GM20000 (cell line): ENCODE measurements at places on chromosomes 7 and 10.

- no peak for DNase-seq
Observed at GRCh38 chr7:82375713-82376112, 67.9 kb downstream of the CACNA2D1 start.

- DNase-seq: no peak
Observed at GRCh38 chr7:78296046-78296597, 497.5 kb downstream of the PHTF2 start.

- DNase-seq: no peak
Observed at GRCh38 chr7:122844191-122844988, 41.9 kb downstream of the CADPS2 start.

DNA sequence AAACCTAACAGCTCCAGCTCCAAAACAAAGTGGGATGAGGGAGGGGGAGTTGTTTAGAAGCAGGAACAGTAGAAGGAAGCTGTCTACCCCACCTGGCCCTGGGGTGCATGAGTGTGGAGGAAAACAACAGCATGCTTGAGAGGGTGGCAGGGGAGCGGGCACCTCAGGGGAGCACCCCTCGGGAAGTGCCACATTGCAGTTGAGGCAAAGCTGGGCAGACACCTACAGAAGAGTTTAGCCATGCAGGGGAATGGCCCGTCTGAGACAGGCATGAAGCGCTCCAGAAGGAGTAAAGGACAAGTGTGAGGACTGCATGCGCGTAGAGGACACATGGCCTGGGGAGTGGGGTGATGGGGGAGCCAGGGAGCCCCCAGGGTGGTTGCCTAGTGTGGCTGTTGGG, 18.1 kb downstream of the CHAT start:
- DNase-seq: no peak

DNA sequence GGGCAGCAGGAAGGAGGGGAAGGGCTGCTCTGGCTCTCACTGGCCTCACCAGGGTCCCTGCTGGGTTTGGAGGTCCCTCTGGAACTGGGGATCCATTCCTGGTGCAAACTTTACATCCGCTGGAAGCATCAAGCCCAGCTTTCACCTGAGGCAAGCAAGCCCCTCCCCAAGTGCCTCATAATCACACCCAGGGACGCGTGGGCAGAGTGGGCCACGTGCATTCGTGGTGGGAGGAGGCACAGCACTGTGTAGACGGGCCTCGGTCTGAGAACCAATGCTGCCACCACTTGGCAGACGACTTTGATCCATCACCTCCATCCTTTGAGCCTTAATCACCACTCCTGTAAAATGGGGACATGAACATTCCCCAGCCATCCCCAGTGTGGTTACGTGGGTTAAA, 74.1 kb downstream of the VWA2 start:
- DNase-seq: no peak

DNA sequence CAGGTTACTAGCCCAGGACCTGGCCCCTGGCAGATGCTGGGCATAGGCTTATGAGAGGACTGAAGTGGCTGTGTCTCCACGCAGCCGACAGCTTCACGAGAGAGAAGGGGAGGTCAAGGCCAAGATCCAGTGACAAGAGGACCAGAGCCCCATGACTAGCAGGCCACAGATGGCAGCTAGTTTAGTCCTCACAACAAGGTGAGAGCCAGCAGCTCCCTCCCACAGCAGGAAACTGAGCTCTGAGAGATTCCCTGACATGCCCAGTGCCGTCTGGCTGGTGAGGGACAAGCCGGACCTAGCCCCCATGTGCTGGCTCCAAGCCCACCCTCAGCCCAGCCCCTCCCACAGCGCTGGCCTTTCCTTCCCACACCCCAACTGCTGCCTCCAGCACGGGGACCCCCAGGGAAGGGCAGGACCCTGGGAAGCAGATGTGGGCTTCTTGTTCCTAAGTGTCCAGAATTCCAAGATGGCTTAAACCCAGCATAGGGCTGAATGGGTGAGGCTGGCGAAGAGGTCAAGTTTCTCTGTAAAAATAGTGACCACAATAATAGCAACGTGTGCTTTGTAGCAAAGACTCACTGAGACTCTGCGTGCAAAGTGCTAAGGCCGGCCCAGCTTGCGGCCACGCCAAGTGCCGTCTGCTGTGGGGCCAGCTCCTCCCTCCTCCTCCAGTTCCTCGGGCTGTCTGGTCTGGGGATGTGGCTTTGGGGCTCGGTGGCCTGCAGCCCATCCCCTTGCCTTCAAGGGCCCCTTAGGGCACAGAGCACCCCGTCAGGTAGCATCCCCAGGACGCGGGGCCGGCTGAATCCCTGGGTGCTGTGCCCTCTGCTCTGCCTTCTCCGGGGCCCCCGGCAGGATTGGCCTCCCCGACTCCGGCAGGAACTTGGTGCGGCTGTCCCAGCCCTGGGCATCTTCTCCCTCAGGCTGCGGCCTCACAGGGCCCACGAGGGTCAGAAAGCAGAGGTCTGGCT, 7.8 kb upstream of the FAM20C start:
- no peak for DNase-seq

DNA sequence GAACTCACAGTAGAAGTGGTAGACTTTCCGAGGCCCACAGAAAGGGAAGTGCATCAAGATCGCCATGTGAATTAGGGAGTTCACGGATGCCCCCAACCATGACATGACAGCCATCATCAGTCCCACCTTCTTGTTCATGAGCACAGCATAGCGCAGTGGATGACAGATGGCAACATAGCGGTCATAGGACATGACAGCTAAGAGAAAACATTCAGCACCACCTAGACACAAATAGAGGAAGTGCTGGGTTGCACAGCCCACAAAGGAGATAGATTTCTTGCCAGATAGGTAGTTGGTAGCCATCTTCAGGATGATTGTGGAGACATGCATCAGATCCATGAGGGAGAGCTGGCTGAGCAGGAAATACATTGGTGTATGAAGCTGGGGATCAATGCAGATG, 342 bp downstream of the OR2AE1 start:
- no peak for DNase-seq

- no peak for DNase-seq
Observed at GRCh38 chr10:60082744-60083344, 176.5 kb upstream of the CCDC6 start.

DNA sequence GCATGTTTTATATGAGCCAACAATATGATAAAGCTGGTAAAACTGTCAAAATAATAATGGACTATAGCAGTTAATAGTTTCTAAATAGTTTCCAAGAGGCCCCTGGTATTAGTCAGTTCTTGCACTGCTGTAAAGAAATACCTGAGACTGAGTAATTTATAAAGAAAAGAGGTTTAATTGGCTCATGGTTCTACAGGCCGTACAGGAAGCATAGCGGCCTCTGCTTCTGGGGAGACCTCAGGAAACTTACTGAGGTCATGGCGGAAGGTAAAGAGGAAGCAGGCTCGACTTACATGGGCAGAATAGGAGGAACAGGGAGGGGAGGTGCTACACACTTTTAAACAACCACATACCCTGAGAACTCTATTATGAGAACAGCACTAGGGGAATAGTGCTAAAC, 104.6 kb downstream of the PPP1R9A start:
- DNase-seq: no peak

DNA sequence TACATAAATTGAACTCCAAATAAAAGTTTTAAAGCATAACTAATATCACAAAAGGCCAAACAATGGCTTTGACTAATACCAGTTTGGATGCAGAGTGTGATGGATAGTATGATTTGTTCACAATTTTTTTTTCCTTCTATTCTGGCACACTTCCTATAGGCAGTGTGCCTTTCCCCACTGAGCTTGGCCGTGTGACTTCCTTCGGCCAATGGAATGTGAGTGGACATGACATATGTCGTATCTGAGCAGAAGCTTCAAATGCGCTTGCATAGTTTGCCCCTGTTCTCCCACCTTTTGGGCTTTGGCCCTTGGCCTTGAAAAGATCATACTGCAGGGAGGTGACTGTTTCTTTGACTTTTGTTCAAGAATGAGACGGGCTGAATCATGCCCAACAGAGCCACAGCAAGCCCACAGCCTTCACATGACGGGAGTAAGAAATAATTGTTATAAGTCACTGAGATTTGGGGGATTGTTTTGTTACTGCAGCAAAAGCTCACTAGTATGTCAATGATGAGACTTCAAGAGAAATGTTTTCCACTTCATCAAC, 279.9 kb upstream of the NEBL start:
- DNase-seq: no peak

GRCh38 chr7:155224116-155224811, 73.4 kb upstream of the INSIG1 start:
- DNase-seq: no peak

DNA sequence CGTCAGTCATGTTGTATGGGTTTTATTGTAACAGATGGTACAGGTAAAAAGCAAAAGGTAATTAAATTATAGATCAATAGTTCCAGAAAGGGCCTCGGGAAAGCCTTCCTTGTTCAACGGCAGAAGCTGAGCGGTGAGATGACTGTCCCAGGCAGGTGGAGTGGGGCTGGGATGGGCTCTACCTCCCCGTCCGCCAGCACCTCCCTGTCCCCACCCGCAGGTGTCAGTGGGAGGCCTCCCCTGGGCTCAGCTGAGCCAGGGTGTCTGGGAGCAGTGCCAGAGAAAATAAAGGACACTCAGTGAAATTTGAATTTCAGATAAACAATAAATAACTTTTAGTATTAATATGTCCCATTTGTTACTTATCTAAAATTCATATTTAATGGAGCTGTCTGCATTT, 58.9 kb downstream of the CLRN3 start:
- no peak for DNase-seq

GRCh38 chr10:69826789-69827554, 25.3 kb downstream of the COL13A1 start:
- DNase-seq: no peak

DNA sequence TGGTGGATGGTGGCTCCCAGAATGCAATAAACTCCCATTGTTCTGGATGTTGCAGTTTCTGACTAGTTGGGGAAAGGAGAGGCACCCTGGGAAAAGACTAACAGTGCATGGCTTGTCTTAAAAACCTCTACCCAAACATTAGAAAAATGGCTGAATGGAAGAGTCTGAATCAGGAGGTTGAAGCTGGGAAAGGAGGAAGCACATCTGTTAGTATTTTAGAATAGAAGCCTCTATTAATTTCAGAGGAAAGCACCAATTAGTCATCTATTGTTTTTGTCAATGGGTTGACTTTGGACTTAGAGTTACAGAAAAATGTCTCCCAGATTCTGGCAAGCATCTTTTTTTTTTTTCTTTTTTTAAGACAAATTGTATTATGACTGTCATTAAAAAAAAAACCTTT, 56.1 kb upstream of the ELMO1 start:
- DNase-seq: no peak

GRCh38 chr10:48238826-48239520, 35.5 kb downstream of the FRMPD2 start:
- no peak for DNase-seq

GRCh38 chr10:95459446-95460045, 101.6 kb downstream of the SORBS1 start:
- DNase-seq: no peak

- DNase-seq: peak; percentile 9
Observed at GRCh38 chr10:68989317-68989990, 851 bp downstream of the KIFBP start.

GRCh38 chr7:19104811-19105210, 12.6 kb downstream of the TWIST1 start:
- no peak for DNase-seq

DNA sequence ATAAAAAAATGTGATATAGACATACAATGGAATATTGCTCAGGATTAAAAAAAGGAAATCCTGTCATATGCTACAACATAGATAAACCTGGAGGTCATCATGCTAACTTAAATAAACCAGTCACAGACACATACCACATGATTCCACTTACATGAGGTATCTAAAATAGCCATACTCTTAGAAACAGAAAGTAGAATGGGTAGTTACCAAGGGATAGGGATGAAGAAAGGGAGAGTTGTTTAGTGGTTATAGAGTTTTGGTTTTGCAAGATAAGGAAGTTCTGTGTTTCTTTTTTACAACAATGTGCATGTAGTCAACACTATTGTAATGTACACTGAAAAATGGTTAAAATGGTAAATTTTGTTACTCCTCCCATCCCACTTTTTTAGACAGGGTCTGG, 30.5 kb downstream of the BICC1 start:
- DNase-seq: no peak

- DNase-seq: no peak
Observed at GRCh38 chr10:131778385-131778784, 122.4 kb upstream of the PPP2R2D start.

- no peak for DNase-seq
Observed at GRCh38 chr7:111931016-111931517, 275.1 kb downstream of the DOCK4 start.

DNA sequence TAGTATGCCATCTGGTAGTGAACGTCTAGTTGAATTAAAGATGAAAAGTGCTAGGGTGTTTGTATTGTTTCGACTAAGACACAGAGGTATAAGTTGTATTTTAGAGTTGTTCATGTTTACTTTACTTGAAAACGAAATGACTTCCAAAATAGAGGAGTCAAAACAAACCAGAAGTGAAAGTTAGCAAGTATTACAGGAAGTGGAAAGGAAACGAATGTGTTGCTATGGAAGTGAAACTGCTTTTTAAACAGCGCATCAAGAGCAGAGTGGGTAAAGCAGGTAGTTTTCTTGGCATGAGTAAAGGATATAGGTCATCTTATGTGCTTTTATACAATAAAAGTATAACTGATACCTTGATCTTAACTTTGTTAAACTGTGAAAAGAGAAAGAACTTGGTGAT, 20.0 kb upstream of the GALNTL5 start:
- peak; percentile 53 for DNase-seq

DNA sequence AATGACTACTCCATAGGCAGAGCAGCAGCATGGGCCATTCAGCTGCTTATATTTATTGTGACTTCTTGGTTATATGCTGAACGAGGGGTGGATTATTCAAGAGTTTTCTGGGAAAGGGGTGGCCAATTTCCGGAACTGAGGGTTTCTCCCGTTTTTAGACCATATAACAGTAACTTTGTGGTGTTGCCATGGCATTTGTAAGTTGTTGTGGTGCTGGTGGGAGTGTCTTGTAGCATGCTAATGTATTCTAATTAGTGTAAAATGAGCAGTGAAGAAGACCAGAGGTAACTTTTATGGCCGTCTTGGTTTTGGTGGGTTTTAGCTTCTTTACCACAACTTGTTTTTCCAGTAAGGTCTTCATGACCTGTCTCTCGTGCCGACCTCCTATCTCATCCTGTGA, 139.6 kb downstream of the KLF6 start:
- no peak for DNase-seq

- no peak for DNase-seq
Observed at GRCh38 chr7:122315507-122316466, 11.2 kb upstream of the FEZF1 start.
